Lung microvascular endothelial cell (primary cell): ENCODE measurements at places on chromosomes 13 and 19. TPM values are rescaled to one million over a fixed set of nuclear protein-coding genes. Genes with fewer than 3 reads are reported as not detected.

- DNase-seq = no peak
Observed at GRCh38 chr19:45321848-45322247, 827 bp downstream of the CKM start.

DNA sequence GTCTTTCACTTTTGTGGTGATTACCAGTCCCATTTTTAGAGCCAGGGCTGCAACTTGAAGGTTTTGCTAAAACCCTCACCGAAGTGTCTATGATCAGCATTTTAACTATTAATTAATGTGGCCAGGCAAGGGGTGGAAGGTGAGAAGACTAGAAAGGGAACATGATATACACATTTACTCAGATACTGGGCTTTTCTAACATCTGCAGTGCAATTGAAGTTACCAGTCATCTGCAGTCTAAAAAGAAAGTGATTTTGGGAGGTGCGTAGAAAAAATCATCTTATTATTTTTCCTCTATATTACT lies 481 bp downstream of the ALOX5AP start:
- no peak for DNase-seq

DNA sequence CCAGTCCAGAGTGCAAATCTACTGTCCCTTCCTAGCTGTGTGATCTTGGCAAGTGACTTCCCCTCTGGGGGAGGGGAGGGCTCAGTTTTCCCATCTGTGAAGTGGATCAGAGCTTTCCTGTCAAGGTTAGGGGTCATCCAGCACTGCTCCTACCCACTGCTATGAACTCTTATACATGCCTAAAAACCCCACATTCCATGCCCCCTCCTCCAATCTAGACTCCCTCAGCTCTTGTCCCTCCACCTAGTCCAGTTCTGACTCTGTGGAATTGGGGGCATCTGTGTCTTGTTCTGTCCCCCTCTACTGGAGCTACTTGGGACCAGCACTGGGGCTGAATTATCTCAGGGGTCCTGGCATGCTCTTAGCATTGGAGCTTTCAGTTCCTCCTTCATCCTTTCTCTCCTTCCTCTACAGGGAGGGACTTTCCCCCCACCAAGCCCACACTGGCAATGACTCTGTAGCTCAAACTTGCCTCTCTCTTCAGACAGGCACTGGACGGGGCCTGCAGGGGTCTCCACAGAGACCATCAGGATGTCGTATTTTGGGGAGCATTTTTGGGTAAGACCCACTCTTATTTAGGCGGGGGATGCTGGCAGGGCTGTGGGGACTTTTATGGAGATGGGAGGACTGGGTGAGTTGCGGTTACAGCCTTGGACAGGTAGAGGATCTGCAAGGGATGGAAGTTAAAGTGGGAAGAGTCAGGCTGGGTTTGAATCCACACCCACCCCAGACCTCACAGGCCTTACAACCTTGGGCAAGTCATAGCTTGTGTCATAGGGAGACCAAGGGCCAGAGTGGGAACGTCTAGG lies 3.6 kb downstream of the FCHO1 start:
- DNase-seq = no peak

DNA sequence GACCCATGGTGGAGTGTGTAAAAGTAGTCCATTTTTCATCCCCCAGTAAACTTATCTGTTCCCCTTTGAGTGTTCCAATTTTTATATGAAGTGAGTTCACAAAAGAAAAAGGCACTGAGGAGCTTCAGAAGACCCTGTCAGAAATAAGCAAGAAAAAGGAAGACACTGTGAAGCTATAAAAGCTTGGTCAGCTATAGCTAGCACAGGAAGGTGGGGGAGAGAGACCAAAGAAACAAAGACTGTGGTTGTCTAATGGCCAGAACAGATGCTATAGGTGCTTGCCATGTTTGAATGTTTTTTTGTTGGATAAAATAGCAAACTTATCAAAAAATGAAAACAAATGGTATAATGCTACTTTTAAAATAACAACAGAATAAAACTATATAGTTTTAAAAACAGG lies 46.5 kb downstream of the RCBTB2 start:
- DNase-seq = no peak

DNA sequence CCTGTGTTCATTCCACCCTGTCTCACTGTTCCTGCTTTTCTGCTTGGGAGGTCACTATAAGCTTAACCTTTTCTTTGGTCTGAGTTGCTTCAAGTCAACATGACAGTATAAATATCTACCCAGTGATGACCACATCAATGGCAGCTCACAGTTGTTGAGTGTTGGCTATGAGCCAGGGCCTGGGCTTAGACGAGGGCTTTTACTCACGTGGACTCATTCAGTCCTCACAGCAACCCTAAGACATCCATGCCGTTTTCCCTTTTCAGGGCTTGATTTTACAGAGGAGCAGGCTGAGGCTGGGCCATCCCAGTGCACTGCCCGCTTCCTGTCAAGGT lies 10.2 kb upstream of the CCDC97 start:
- peak; percentile 85 for DNase-seq

DNA sequence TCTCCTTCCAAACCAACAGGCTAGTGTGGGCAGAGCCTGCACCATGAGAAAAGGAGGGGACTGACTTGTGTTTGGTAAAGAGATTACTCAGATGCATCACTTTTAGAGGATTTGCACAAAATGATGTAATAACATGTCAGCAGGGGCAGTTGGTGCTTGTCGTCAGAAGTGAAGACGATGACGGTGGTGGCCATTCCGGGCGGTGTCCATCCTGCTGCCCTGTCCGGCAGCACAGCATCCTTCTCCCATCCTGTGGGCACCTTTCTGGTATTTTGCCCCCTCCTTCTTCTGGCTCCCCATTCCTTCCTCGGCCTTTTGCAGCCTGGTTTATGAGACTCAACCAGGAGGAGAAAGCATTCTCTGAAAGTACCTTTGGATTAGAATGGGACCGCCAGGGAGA lies 160.1 kb downstream of the TEX29 start:
- DNase-seq = no peak

Gene TRIM13
- 18.1 and 30.0 TPM in 2 replicates for total RNA-seq

DNA sequence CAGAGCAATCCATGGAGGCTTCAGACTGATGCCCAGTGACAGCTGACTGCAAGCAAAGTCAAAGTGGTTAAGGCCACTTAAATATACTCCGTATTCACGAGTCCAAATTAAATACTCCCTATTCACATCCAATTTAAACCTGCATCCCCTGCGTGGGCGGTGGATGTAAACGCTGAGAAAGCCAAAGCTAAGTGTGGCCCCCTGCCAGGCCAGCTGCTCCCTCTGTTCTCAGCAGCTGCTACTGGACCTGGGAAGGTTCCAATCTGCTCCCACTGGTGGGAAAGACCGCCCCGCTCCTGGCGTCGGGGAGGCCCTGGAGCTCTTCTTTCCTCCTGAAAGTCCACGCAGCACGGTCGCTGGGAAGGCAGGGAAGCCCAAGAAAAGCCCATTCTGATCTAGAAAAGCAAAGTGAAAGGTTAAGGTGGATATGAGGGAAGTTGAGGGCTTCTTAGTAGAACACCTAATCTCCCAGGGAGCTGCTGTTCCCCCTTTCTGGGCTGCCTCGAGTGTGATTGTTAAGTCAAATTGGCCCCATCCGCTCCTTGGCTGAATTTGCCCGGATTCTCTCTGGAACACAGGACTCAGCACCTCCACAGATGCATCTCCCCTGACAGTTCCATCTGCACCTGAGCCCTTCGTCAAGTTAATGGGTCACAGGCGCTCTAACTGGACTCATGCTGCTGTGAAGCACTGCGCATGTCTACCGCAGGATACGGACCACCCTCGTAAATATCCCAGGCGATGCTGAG lies 205.5 kb downstream of the USP12 start:
- no peak for DNase-seq

DNA sequence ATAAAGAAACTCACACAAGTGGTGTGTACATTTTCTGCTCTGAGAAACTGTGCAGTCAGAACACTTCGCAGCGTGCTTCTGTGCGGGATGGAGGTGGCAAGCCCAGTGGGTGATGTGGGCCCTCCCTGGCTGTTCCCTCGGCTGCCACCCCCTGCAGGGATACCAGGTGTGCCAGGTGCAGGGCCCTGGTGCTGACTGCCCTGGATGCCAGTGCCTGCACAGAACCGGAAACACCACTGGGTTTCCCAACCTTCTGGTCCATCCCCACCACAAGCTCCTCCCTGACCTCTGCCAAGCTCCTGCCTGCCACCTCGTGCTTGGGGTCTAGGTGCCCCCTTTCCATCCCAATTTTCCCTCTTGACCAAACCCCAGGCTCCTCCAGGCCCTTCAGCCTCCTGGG lies 81.9 kb upstream of the MCF2L start:
- DNase-seq = no peak

Gene XAB2
- 15.7 and 17.3 TPM in 2 replicates for total RNA-seq

Gene RUVBL2
- 113 and 138 TPM in 2 replicates for total RNA-seq

Gene B3GLCT
- 19.0 and 25.0 TPM in 2 replicates for total RNA-seq

Gene IZUMO2
- not detected in 2 replicates for total RNA-seq

GRCh38 chr13:36058116-36058515 lies 73.1 kb downstream of the DCLK1 start:
- no peak for DNase-seq

DNA sequence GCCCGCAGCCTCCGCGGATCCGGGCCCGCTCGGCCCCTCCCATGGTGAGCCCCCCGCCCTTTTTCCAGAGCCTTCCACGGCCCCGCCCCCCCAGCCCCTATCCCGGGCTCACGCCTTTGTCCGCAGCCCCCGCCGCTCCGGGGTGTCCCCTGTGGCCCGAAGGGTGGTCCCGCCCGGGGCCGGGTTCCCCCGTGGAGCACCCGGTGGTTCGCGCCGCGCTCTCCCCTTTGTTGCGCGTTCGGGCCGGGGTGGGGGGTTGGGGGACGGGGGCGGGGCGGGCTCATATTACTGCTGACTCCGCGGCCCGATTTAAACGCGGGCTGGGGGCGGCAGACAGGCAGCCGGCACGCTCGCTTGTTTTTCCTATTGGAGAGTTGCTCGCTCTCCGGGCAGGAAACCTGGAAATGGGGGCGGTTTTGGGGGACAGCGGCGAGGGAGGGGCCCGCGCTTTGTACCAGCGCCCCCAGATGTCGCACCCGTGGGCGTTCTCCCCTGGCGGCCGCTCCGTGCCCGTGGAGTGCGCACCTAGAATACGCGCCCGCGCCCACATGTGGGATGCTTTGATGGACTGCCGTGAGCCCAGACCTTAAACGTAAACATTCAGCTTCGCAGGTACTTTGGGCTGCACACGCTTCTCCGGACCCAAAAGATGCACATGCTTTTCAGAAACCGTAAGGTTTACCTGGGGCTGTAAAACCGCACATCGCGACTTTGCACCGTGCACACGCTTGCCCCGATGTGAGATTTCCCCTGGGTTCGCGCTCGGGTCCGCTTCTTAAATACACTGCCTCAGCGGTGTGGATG lies 699 bp downstream of the PTOV1 start:
- peak; percentile 33 for DNase-seq

Gene KIR3DL2
- not detected in 2 replicates for total RNA-seq

DNA sequence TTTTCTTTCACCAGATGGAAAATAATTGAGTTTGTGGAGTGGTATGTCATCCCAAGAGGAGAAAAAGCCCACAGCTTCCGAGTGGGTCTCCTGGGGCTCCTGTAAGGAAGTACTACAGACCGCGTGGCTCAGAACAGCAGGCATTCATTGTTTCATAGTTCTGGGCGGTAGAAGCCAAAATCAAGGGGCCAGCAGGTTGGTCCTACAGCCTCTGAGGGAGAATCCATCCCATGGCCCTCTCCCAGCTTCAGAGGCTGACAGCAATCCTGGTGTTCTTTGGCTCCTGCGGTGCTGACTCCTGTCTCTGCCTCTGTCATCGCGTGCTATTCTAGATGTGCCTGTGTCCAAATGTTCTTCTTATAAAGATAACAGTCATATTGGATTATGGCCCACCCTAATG lies 362.6 kb downstream of the FGF14 start:
- DNase-seq = no peak

DNA sequence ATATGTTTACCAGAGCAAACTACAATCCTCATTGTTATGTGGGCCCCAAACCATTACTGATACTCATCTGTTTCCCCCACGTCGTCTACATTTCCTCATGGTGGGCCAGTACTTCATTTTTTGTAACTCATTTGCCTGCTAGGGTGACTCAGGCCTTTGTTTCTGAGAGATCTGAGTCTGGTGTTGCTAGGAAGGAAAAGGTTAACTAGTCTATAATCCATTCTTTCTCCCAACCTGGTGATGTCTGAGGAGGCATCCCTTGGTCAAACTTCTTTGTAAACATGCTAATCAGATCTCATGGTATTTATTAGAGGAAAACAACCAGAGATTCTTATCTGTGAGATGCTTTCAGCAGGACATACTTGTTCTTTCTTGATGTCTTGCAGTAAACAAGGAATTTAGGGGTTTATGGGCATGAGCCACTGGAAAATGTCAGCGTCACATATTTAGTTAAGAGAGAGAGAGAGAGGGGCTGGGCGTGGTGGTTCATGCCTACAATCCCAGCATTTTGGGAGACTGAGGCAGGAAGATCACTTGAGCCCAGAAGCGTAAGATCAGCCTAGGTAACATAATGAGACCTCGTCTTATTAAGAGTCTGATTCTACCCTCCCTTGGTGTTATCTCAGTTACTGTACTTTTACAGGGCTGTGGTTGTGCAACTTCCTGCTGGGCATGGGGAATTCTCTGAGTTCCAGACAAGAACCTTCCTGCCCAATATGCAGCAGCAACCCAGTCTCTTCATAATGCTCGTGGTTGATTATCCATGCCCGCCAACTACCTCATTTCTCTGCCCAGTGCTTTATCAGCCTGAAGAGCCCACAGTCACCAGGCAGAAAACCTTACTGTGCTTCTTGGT lies 9.7 kb upstream of the DPRX start:
- DNase-seq = peak; percentile 52

Gene FFAR1
- not detected in 2 replicates for total RNA-seq

Gene DIAPH3
- 3.0 and 5.2 TPM in 2 replicates for total RNA-seq

GRCh38 chr19:32238076-32238475 lies 107.3 kb upstream of the ZNF507 start:
- no peak for DNase-seq

DNA sequence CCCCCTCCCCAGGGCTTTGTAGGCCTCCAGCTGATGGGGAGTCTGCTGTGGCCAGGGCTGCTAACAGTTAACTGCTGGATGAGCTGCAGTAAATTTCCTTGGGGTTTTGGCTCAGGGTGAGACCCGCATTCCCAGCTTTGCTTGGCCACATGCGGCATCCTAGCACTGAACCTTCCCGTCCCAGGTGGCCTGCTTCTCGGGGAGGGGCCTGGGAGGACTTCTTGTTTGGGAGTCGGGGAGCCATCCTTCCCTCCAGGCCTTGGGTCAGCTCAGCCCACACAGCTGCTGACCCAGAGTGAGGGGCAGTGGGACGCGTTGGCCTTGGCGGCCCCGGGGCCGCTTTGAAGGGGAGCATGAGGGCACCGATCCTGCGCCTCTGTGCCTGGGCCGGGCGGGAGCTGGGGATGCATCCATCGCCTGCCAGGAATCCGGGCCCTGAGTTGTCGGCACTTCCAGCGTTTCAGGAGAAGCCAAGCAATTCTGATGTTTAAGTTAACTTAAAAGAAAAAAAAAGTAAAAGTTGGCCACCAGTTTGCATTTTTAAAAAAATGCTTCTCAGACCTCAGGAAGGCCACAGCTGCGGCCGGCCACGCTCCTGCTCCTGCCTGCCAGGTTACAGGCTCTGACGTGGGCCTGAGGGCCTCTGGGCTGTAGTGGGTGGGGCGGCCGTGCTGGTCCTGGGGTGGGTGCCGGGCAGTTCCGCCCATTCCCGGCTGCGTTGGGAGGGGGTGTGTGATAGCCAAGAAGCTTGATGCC lies 27.7 kb downstream of the CRTC1 start:
- no peak for DNase-seq
